ENCODE measurements at places on chromosomes 12 and 14.

DNA sequence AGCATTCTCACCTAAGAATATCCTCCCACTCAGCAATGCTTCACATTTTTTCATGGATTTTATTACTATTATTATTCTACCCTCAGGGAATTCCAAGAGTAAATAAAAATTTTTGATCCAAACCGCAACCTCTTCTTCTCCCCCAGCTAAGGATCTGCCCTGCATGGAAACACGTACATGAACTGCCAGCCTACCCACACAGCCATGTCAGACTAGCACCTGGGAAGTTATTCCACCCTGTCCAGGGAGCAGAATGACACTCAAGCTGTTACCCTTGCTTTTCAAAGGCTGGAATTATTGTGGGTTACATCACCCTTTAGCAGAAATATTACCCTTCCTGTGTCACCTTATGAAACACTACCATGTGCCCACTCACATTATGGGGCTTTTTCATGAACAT is 227.3 kb upstream of the USP15 start:
- H3K27me3 ChIP-seq, result no peaks in the 10 kb centered on the region
- H3K4me1 ChIP-seq, result no peaks in the 10 kb centered on the region
- H3K36me3 ChIP-seq, result no peaks in the 10 kb centered on the region

- no peak for DNase-seq
- H3K36me3 ChIP-seq, result no peaks in the 10 kb centered on the region
- peaks cover 10% of the 10 kb centered on the region for H3K27me3 ChIP-seq
- H3K27ac ChIP-seq, result no peak overlapping the region
- H3K4me3 ChIP-seq, result no peak overlapping the region
These were observed 24.3 kb downstream of the ALG10 start for GRCh38 chr12:34046570-34046969.

DNA sequence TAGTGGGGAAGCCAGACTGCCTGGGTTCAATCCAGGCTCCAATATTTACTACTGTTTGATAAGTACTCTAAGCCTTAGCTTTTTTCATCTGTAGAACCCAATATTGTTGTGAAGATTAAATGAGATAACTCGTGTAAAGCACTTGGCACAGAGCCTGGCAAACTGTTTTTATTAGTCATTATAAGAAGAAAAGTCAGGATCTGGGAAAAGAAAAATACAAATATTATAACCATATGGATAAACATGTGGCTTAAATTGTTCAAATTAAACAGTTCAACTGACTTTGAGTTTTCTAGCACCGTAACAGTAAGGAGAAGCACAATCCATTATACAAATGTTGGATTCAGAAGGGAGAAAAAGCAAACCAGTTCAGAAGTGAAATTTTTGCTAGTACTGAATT is 22.0 kb upstream of the CDK17 start:
- no peak overlapping the region for H3K27ac ChIP-seq
- H3K4me3 ChIP-seq, result no peak overlapping the region
- H3K4me1 ChIP-seq, result peaks cover 18% of the 10 kb centered on the region
- H3K27me3 ChIP-seq, result no peaks in the 10 kb centered on the region
- peaks cover 6% of the 10 kb centered on the region for H3K36me3 ChIP-seq
- DNase-seq, result no peak

GRCh38 chr14:76104802-76105355 is 46.8 kb upstream of the GPATCH2L start:
- no peak overlapping the region for H3K27ac ChIP-seq
- no peak overlapping the region for H3K4me3 ChIP-seq
- H3K27me3 ChIP-seq, result peaks cover 30% of the 10 kb centered on the region
- DNase-seq, result no peak

GRCh38 chr12:45411626-45412025 is 195.7 kb downstream of the ANO6 start:
- no peak overlapping the region for H3K4me3 ChIP-seq
- peaks cover 17% of the 10 kb centered on the region for H3K36me3 ChIP-seq

- peaks cover 26% of the 10 kb centered on the region for H3K27me3 ChIP-seq
- no peak overlapping the region for H3K27ac ChIP-seq
- no peaks in the 10 kb centered on the region for H3K36me3 ChIP-seq
- no peak overlapping the region for H3K4me3 ChIP-seq
- no peaks in the 10 kb centered on the region for H3K4me1 ChIP-seq
These were observed 89.1 kb upstream of the VASH1 start for GRCh38 chr14:76672123-76672522.

DNA sequence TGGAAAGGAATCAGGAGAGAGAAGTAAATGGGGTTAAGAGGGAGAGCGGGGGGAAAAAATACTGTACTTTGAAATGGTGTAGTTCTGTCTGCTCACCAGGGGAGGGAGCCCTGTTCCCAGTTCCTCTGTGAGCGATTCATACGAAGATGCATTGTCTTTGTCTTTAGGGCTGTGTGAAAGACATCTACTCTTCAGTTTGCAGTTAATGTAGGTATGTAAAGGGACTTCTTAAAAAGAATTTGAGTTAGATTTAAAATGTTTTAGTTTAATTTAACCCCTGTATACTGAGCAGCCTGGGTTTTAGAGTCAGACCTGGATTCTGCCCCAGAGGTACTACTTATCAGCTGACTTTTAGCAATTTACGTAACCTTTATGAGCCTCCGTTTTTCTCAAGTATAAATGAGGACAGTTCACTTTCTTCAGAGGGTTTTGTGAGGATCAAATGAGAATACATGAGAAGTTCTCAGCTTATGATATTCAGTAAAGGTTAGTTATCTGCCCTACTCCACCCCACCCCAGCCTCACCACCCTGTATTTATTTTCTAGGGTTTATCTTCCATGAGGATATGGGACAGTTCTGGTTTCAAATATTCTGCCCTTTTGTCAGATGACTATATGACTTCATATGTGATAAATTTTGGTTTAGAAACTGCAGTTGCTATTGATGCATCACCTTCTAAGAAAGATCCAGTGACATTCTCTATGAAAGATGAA is 82.5 kb upstream of the EVL start:
- peaks cover 5% of the 10 kb centered on the region for H3K4me1 ChIP-seq
- DNase-seq, result peak; percentile 58
- no peaks in the 10 kb centered on the region for H3K36me3 ChIP-seq
- no peaks in the 10 kb centered on the region for H3K27me3 ChIP-seq
- no peak overlapping the region for H3K27ac ChIP-seq

GRCh38 chr14:94962166-94962575 is 192.3 kb upstream of the GSC start:
- DNase-seq, result no peak
- H3K4me1 ChIP-seq, result peaks cover 3% of the 10 kb centered on the region
- H3K27ac ChIP-seq, result no peak overlapping the region
- H3K27me3 ChIP-seq, result peaks cover 77% of the 10 kb centered on the region

DNA sequence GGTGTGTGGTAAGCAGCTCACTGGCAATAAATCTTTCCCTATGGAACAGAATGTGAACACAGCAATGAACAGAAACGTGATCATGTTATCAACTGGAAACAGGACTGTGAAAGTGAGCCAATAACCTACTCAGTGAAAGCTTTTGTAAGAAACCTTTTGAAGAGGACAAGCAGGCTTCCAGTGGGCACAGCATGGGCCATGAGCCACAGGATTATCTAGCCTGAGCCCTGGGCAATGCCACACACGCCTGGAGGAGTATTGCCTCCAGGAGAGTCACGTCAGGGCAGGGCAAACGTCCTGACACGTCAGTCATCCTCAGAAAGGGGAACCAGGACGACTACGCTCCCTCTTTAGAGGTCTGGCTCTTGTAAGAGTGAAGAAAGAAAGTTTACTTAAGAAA is 32.3 kb downstream of the NRDE2 start:
- H3K4me3 ChIP-seq, result no peak overlapping the region
- H3K27ac ChIP-seq, result no peak overlapping the region
- H3K27me3 ChIP-seq, result no peaks in the 10 kb centered on the region
- no peak for DNase-seq
- no peaks in the 10 kb centered on the region for H3K4me1 ChIP-seq

DNA sequence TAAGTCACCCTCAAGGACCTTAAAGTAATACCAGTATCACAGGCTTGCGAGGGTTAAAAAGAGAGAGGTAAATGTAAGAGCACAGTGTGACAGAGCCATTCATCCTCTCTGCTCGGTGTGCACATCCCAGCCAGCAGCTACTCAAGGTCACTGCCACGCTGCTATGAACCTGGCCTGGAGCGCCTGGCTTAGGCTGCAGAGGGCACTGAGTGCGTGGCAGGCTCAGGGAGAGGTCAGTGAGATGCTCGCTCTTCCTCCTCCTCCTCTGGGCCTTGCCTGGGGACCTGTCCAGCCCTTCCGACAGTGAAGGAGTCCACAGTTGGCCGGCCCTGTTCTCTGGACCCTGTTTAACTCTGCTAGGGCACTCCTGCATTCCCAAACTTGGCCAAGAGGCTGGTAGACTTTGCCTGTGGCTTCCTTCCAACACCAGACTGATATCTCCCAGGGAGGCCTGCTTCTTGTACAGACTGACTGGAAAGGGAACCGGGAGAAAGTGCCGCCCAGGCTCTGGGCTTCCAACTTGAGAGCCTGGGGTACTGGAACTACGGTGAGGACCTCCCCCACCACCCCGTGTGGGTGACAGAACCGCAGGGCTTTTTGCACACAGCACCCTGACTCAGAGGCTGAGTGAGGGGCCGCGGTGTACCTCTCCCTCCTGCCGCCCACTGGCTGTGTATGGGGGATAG is 62.6 kb upstream of the CORO1C start:
- no peak overlapping the region for H3K4me3 ChIP-seq
- peaks cover 33% of the 10 kb centered on the region for H3K36me3 ChIP-seq
- no peaks in the 10 kb centered on the region for H3K27me3 ChIP-seq
- DNase-seq, result no peak

Data from effector memory CD8-positive, alpha-beta T cell (primary cell).